Smooth muscle cell of trachea (primary cell): ENCODE measurements at places on chromosomes 2 and 18. TPM values are rescaled to one million over a fixed set of nuclear protein-coding genes. Genes with fewer than 3 reads are reported as not detected.

CIB4 gene
- total RNA-seq: not detected in 2 replicates

LOXHD1 gene
- total RNA-seq: not detected in 2 replicates

L3MBTL4 gene
- total RNA-seq: under 0.01 TPM in 1 of 2 replicates, not detected in the other

FZD7 gene
- total RNA-seq: 17.0 and 82.4 TPM in 2 replicates

ELOA2 gene
- not detected in 2 replicates for total RNA-seq

MOGAT1 gene
- not detected in 2 replicates for total RNA-seq

CAPN14 gene
- 0.33 and 0.58 TPM in 2 replicates for total RNA-seq

AQP12B gene
- 0.17 TPM in 1 of 2 replicates, not detected in the other for total RNA-seq

BOLL gene
- total RNA-seq: not detected in 2 replicates

ADCYAP1 gene
- total RNA-seq: not detected in 2 replicates

LIPT1 gene
- 4.6 and 4.8 TPM in 2 replicates for total RNA-seq

CCDC74B gene
- total RNA-seq: 4.8 and 9.3 TPM in 2 replicates

SPIRE1 gene
- 20.7 and 35.4 TPM in 2 replicates for total RNA-seq

ZEB2 gene
- 72.1 and 79.4 TPM in 2 replicates for total RNA-seq

PTH2R gene
- not detected in 2 replicates for total RNA-seq

LIPG gene
- total RNA-seq: 0.58 and 0.83 TPM in 2 replicates

ADRA2B gene
- not detected in 2 replicates for total RNA-seq

MBP gene
- total RNA-seq: 3.8 and 14.4 TPM in 2 replicates

DSC2 gene
- total RNA-seq: under 0.01 TPM in 1 of 2 replicates, not detected in the other

TPO gene
- total RNA-seq: not detected in 2 replicates

TEKT4 gene
- total RNA-seq: not detected in 2 replicates

CCDC85A gene
- total RNA-seq: 0.66 and 0.73 TPM in 2 replicates

PASK gene
- total RNA-seq: 0.99 and 3.9 TPM in 2 replicates

AMER3 gene
- total RNA-seq: under 0.01 TPM in 1 of 2 replicates, not detected in the other

CD226 gene
- total RNA-seq: 0.44 and 0.66 TPM in 2 replicates

LOXL3 gene
- total RNA-seq: 27.3 and 53.9 TPM in 2 replicates

NT5DC4 gene
- total RNA-seq: not detected in 2 replicates

IL36RN gene
- not detected in 2 replicates for total RNA-seq

ACVR1 gene
- 37.2 and 46.4 TPM in 2 replicates for total RNA-seq

KRCC1 gene
- 24.8 and 33.5 TPM in 2 replicates for total RNA-seq

G6PC2 gene
- total RNA-seq: not detected in 2 replicates

WDR54 gene
- 36.4 and 95.7 TPM in 2 replicates for total RNA-seq

RSAD2 gene
- total RNA-seq: 0.44 and 0.50 TPM in 2 replicates

SEPTIN2 gene
- 435 and 523 TPM in 2 replicates for total RNA-seq

PPP1CB gene
- total RNA-seq: 178 and 296 TPM in 2 replicates

MBD1 gene
- total RNA-seq: 63.7 and 85.7 TPM in 2 replicates

LRRC30 gene
- not detected in 2 replicates for total RNA-seq

FBXO41 gene
- total RNA-seq: 1.9 and 3.1 TPM in 2 replicates

ANKRD44 gene
- total RNA-seq: 8.0 and 8.3 TPM in 2 replicates

DPYSL5 gene
- under 0.01 TPM in 1 of 2 replicates, not detected in the other for total RNA-seq

SRD5A2 gene
- not detected in 2 replicates for total RNA-seq

MERTK gene
- total RNA-seq: 0.29 and 0.99 TPM in 2 replicates

CD8B2 gene
- total RNA-seq: not detected in 2 replicates

RTP5 gene
- not detected in 2 replicates for total RNA-seq

PAIP2B gene
- total RNA-seq: 0.66 and 0.73 TPM in 2 replicates
